ENCODE measurements at places on chromosomes 6 and 20.

GRCh38 chr6:165819394-165819793 is 156.4 kb upstream of the PDE10A start:
- DNase-seq, result no peak

DNA sequence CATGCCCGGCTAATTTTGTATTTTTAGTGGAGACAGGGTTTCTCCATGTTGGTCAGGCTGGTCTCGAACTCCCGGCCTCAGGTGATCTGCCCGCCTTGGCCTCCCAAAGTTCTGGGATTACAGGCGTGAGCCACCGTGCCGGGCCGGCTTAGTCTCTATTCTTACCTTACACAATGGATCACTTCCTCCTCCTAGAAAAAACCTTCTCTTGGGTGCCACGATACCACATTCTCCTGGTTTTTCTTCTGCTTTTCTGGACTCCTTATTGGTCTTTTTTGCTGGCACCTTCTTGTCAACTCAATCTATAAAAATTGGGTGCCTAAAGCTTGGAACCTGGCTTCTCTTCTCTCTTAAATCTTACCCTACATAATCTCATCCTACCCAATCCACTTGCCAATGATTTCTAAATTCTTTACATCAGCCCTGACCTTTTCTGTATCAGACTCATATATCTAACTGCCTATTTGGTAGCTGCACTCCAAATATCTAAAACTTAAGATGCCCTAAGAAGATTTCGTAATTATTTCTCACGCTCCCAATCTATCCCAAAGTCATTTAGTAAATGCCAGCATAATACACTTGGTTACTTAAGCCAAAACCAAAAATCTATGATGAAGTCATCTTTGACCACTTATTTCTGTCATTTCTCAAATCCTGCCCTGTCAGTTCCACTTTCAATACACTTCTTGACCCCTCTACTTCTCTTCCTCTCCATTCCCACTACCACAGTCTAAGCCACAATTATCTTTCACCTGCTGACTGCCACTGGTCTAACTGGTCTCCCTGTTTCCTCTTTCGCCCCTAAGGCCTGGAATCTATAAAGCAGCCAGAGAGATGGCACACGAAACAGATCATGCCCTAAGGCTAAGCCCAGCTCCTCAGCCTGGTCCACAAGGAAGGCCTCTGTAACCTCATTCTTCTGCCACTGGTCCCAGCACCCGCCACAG is 43.2 kb downstream of the ELMO2 start:
- DNase-seq, result no peak

DNA sequence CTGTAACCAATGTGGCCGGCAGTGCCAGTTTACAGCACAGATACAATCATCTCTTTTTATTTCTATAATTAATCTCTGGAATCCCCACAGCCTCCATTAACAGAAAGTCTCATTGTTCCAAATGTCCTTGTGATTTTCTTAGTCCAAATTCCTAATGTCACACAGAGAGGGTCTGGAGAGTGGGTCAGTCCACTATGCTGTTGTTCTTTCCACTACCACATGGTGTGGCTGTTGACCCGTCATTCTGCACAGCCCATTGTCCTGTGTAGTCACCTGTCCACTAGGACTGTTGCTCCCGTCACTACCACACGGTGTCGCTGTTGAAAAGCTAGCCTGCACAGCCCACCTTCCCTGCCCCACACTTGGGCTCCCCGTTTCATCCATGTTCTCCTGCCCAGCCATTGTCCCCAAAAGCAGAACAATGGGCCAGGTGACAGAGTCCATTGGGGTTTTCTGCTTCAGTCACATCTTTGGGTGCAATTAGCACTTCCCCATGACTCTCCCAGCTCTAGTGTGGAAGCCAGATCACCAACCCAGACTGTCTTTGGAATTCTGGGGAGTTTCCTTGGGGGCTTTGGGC is 8.6 kb upstream of the LBP start:
- DNase-seq, result no peak

DNA sequence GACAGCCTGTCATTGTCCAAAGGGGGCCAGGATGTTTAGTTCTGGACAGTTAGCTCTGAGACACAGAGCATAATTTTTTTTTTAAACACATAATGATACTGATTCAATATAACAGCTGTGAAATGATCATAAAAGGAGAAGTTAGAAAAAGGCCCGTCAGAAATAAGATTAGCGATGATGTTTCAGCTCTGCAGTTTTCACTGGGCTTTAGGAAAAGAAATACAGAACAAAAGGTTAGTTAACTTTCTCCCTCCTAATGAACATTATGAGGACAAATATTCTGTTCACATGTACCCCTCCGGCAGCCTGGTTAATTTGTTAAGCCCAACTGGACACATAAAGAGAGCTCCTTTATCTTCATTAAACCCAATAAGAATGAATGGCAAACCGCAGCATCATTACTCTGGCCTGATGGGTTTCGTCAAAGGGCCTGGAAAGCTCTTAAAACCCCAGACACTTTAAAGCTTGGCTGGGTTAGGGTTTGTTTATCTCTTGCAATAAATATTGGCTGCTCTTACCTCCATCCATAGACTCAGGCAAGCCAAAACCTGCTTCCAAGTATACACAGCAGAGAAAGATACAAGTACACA is 394.6 kb downstream of the KIF16B start:
- no peak for DNase-seq

- no peak for DNase-seq
These were observed 181.9 kb downstream of the SCP2D1 start for GRCh38 chr20:18995455-18995854.

DNA sequence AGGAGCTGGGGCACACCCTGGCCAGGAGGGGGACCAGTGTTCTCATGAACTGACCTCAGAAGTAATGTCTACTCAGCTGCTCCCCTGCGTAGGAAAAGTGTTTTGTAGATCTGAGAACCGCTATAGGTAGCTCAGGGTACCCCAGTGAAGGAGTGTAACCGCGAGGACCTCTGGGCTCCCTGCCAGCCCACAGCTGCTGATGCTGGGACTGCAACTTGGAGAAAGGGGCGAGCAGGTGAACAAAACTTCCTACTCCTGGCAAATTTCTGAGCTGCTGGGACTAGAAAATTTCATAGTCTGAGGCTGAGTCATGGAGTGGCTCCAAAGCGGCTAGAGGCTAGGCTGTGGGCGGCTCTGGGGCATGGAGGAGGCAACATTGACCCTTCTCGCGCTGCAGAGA is 51.9 kb downstream of the PYGB start:
- no peak for DNase-seq

DNA sequence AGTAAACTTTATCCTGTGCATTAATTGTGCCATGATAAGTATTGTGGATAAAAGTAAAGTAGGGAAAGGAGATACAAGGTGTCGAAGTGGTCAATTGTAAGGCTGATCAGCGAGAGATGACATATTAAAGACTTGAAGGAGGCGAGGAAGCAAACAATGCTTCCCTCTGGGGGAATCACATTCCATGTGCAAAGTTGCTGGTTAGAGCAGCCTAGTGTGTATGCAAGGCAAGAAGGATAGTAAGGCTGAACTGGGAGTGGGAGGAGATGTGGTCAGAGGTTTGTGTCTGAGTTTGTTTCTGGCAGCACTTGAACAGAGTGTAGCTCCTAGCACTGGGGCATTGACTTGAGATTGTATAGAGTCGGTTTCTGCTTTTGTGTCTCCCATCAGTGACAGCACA is 122.9 kb downstream of the SLC35F1 start:
- DNase-seq, result no peak

DNA sequence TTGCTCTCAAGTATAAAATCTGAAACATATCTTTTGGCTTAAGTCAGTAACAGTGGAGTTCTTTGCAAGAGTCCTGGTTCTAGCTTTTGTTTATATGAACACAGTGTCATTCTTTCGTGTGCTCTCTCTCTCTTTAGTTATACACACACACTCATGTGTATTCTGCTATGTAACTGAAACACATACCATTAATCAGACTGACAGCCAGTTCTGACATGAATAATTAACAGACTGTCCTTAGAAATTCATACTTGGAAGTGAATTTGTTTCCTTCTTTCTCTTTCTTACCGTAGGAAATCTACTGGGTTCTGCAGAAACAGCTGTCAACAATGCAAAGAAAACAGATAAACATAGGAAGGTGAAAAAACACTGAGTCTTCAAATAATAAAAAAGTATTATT is 2.5 kb downstream of the MCM9 start:
- no peak for DNase-seq

DNA sequence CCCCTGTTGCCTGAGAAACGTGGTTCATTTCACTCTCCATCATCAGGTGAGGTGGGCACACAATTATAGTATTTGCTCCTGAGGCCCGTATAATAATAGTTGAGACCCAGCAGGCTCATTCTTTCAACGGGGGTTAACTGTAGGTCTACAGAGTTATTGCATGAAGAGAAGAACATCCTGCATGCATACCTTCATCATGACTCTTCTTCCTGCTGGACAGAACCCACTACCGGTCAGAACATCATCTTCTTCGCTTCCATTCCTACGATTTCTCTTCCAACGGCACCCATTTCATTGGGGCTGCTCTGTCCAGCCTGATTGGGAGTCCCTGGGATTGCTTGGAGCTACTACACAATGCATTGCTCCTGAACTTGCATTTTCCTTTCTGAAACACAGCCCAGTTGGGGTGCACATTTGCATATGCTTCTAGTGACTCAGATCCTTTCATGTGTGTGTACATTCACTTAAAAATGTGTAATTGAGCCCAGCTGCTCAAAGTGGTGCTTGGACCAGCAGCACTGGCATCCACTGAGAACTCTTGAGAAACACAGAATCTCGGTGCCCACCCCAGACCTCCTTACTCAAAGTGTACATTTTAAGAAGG is 57.4 kb downstream of the SLC24A3 start:
- DNase-seq, result no peak

- no peak for DNase-seq
These were observed 14.2 kb downstream of the MMP24OS start for GRCh38 chr20:35263532-35264341.

- DNase-seq, result no peak
These were observed 36.2 kb downstream of the CD40 start for GRCh38 chr20:46154305-46154704.

GRCh38 chr6:78867020-78867369 is 356 bp upstream of the IRAK1BP1 start:
- DNase-seq, result no peak

GRCh38 chr6:158158748-158159147 is 9.3 kb downstream of the SERAC1 start:
- no peak for DNase-seq

DNA sequence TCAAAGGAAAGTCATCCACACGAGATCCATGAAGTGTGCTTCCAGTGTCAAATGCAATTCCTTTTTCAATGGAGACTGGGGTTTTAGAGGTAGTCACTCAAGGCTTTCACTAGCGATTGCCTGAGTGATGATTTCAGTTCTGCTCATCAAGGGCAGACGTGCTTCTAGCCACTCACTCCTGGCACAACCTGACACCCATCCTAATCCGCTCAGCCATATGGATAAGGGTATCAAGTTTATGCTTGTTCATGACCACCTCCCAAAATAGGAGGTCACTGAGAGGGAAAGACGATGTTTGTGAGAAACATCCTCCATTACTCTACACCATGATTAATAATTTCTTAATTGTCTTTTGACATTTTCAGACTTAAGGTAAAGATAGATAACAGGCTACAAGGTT is 91.3 kb upstream of the HEY2 start:
- DNase-seq, result no peak

DNA sequence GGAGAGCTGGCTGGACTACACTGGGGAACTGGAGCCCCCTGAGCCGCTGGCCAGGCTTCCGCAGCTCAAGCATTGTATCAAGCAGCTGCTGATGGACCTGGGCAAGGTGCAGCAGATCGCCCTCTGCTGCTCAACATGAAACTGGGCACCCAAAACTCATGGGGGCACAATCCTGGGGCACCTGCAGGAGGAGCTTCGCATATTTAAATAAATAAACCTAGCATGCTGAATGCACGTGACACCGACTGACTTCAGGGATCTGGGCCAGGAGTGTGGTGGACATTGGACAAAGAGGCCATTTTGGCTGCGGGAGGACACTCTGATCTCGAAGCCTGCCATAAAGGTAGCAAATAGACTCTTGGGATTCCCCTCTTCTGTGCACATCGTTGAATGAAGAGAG is 6.8 kb downstream of the SCAND1 start:
- DNase-seq, result no peak

- no peak for DNase-seq
These were observed 126.0 kb downstream of the RNASET2 start for GRCh38 chr6:166830185-166830890.

GRCh38 chr6:43773050-43773979 is 3.3 kb downstream of the VEGFA start:
- peak; percentile 9 for DNase-seq

DNA sequence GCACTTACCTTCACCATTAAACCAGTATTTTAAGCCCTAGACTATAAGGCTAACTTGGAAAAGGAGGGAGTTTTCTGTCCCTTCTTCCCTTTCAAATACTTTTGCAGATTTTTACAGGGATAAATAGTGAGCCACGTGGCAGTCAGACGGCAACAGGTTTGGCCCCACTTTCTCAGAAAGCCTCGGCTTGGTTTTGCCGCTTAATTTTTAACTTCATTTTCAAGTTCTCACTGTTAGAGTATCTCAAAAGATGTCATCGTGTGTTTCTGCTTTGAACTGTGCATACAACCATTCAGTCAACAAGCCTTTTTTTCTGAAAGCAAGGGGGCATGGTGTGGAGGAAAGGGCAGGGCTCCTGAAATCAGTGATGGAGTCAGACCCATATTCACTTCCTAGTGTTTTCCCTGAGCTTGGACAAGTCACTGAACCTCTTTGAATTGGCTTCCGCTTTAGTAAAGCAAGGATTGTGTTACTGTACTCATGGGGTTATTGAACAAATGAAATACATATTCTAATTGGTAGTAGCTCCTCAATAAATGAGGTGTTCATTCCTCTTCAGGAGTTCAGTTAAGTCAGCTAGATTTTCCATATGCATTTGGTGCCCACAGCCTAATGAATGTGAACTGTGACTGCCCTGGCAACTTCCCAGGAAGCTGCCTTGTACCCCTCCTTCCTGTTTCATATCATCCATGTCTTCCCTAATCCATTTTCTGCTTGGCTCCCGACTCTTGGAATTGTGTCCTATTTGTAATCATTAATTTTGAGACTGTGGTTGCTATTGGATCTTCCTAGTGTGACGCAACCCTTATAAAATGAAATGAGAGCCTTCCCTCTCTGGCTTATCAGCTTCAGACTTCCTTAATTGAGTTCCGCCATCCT is at the start of gene SLC17A2:
Gene SLC17A2 (minus strand): TSS at position 160 of the 879 bp plus-strand sequence. CDS start 4,895 bp downstream, outside the sequence.
- no peak for DNase-seq

DNA sequence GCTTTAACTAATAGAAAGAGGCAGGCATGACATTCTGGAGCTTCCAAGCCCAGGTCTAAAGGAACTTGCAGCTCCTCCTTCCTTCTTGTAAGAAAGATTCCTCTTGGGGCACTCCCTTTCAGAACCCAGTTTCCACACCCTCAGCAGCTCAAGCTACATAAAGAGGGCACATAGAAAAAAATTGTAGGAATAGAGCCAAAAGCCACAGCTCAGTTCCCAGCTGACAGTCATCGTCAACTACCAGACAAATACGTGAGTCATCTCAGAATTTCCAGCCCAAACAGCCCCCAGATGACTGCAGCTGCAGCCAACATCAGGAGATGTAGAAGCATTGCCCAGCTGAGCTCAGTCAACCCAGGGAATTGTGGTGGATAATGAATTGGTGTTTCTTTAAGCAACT is 349.8 kb upstream of the ARID1B start:
- DNase-seq, result no peak

GRCh38 chr6:27237089-27237803 is 10.3 kb upstream of the PRSS16 start:
- DNase-seq, result no peak

- DNase-seq, result no peak
These were observed 77.3 kb downstream of the KCNQ5 start for GRCh38 chr6:72699159-72699558.

- DNase-seq, result no peak
These were observed 109.8 kb downstream of the CHD6 start for GRCh38 chr20:41508335-41508734.

- DNase-seq, result no peak
These were observed 309.0 kb upstream of the PTCHD4 start for GRCh38 chr6:48419992-48420391.

All from NCI-H1694 (cell line).